Fibroblast of skin of right biceps (primary cell): ENCODE measurements at places on chromosomes 4 and X.

DNA sequence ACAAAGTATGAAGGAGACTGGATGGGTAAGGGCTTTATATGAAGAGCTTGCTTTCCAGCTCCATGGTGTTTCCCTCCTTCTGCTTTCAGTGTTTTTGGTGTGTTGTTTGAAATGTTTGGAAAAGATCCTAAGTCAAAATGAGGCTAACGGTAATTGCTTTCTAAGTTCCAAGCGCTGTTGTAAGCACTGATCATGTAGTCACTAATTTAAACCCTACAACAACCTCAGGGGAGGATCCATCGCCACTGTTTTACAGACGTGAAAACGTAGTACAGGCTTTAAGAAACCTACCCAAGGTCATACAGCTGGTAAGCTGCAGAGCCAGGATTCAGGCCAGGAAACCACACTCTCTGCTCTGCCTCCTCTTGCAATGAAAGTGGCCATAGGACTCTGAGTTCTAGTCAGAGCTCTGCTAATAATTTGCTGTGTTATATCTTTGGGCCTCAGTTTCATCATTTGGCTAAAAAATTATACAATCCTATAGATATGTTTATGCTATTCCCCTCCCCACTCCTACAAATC is 102.9 kb upstream of the PGRMC2 start:
- DNase-seq, result no peak

DNA sequence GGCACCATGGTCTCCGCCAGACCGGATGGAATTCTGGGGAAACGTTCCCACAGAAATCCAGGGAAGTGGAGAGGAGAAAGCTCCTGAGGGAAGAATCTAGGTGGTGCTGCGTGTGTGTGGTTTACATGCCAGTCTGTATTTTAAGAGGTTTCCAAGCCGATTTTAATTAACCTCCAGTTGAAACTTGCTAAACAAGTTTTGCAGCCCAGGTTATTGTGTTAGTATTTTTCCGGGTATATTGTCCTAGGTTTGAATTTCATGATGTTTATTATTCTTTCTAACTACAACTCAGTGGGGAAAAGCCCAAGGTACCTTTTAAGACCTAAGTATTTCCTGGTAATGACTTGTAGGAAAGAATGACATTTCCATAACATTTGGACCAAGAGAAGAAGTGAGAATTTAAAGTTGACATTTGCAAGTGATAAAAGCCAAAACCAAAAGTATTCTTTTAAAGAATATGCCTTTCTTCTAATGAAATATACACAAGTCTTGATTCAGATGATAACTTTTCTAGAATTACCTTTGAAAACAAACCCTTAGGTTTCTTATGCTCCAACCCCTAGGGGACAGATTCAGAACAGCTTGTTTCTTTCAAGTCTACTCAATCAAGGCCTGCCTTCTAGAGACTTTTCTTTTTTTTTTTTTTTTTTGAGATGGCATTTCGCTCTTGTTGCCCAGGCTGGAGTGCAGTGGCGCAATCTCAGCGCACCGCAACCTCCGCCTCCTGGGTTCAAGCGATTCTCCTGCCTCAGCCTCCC is 14.6 kb downstream of the SAT1 start:
- no peak for DNase-seq

- no peak for DNase-seq
Measured at GRCh38 chr4:23747281-23747735, 142.5 kb downstream of the PPARGC1A start.

DNA sequence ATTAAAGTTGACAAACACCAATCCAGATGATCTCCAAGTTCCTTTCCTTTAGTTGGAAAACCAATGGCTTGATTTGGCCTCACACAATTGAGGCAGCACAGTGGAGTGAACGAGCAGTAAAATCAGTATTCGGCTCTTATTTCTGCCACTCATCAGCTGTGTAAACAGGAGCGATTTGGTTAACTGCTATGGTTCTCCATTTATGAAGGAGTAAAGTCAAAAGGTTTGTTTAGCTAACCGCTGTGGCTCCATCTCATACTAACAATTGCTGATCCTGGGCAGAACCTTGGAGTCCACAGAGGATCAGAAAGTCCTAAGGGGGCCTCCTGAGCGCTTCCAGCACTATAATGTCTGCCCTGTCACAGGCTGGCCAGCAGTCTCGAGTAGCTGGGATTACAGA is 54.5 kb upstream of the EXOC1L start:
- DNase-seq, result no peak

DNA sequence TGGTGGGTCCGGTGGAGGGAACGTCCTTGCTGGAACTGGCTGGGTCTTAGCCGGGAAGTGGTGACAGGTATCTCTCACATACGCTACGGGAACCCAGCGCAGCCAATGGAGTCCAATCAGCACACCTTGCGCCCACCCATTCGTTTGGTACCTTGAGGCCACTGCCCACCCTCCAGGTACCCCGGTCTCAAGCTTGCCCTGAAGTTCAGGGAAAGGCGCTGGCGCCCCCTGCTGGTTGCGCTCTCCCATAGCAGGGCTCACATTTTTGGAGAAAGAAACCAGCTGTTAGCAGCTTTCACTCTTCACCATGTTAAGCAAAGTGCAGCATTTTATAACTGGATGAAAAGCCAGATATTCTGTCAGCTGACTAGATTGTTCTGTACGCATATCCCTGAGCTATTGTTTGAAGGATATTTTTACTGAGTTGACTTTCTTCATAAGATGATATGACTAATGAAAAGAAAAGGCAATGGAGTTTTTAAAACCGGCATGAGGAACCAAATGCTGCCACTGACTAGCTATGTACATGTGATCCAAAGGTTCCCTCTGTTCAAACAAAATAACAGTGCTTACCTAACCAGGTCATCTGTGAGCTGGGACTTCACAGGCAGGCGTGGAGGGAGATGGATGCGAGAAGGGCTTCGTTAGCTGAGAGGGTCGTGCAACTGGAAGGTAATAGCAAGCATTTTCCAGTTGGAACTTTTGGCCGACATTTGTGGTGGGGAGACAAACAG is 43.7 kb downstream of the OTOP1 start:
- peak; percentile 3 for DNase-seq

DNA sequence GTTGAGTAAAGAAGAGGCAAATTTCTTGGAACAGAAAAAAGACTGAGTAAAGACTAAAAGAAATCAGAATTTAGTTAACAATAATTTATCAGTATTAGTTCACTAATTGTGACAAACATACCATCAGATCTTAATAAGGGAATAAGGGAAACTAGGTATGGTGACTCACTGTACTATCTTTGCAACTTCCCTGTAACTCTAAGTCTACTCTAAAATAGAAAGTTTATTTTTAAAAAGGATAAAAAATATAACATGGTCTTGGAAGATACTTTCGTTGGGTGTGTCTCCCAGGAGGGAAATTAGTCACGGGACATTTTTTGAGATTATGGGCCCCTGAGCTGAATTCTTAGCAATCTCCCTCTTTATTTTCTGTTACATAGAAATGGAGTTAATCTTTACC is 97.3 kb downstream of the EMCN start:
- peak; percentile 21 for DNase-seq

- no peak for DNase-seq
Measured at GRCh38 chrX:134382821-134383220, 77.1 kb upstream of the HPRT1 start.

DNA sequence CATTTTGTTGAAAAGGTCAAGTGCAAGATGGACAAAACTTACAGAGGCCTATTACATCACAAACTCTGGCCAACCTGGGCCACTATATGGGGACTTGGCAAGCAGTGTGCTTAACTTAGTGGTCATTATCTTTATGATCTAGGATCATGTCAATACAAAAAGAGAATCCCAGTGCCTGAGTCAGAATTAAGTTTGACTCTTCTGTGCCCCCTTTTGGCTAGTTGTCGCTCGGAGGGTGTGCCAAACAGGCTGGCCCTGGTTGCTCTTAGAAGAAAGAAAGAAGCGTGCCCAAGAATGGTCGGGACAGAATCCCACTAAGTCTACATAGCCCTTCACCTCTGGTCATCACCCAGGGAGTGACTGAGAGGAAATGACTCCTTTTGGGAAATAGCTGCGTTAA is 100.1 kb downstream of the EIF4E start:
- DNase-seq, result peak; percentile 2

GRCh38 chrX:71652405-71652804 is 14.9 kb upstream of the LOC101059915 start:
- DNase-seq, result peak; percentile 35

GRCh38 chrX:39726771-39727170 is 371.0 kb downstream of the BCOR start:
- peak; percentile 66 for DNase-seq
